AG10803 (cell line): ENCODE measurements at places on chromosomes 4 and X.

- no peak for DNase-seq
Measured at GRCh38 chr4:48504026-48504330, 13.9 kb downstream of the ZAR1 start.

- DNase-seq = no peak
Measured at GRCh38 chr4:2366252-2367192, 51.9 kb downstream of the ZFYVE28 start.

DNA sequence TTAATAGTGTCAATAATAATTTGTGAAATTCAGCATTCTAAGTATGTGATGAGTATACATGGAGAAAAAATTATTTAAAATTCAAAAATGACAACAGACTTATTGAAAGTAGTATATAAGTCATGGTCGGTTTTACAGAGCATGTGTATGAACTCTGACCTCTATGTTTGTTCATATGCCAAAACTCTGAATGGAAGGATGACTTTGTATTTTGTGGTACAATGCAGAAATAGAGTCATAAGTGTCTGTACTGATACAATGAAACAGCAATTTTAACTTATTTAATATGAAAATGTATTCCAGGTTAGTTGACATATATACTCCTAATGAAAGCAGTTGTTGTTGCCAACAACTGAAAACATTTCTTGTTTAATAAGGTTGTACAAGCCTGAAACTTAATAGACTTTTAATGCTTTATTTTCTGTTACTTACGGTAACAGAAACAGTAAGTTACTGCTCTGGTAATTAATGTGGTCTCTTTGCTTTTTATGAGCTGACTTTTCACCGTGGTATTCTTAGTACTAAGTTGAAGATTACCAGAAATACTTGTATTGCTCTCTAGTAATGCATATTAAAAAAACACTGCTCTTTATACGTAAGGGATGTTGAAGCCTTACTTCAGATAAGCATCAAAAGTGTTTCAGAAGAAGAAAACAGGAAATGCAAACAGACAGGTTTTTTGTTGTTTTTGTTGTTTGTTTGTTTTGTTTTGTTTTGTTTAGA lies 1.9 kb downstream of the UBE2K start:
- no peak for DNase-seq

GRCh38 chr4:23938796-23939195 lies 48.9 kb upstream of the PPARGC1A start:
- no peak for DNase-seq

- DNase-seq = peak; percentile 93
Measured at GRCh38 chr4:14856062-14856933, 146.0 kb upstream of the CPEB2 start.

GRCh38 chr4:88147799-88148217 lies 10.6 kb downstream of the ABCG2 start:
- DNase-seq = no peak

- DNase-seq = peak; percentile 41
Measured at GRCh38 chr4:40349561-40350198, 14.5 kb downstream of the CHRNA9 start.

DNA sequence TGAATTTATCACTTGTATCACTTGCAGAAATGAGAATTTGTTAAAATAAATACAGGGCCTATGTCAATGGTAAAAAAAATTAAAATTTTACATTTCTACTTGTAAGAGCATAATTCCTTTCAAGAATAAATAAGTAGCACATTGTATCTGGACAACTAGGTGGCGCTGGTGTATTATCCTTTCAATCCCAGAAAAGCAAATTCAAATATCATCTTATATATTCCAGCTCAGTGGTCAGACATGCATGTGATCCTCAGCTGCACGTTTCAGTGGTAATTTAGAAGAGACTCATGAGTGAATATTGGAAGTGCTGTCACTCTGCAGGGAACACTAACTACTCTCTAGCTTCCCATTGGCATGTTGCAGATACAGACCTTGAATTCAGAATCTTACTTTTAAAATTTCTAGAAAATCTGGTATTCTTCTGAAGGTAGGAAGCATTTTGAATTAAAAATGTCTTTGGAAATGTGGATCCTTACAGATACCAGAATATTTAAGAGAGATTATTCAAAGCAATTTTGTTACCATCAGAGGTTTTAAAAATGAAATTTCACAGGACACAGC lies 1414.7 kb upstream of the TENM3 start:
- peak; percentile 79 for DNase-seq

GRCh38 chrX:116272322-116272721 lies 101.8 kb downstream of the AGTR2 start:
- DNase-seq = peak; percentile 95

DNA sequence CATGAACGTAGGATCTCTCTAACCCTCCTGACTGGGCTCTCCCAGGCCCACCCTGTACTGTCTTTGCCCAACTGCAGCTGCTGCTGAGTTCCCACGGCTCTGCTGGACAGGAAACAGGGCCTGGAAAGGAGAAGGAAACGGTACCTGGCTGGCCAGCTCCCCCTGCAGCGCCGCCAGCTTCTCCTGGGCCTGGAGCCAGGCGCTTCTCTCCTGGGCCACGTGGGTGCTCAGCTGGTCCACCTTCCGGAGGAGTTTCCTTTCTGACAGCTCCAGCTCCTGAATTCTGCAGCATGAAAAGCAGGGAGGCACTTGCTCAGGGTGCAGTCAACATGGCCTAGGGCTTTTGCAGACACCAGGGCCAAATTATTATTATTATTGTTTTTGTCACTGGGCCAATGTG lies 6.5 kb downstream of the C4orf50 start:
- DNase-seq = no peak

DNA sequence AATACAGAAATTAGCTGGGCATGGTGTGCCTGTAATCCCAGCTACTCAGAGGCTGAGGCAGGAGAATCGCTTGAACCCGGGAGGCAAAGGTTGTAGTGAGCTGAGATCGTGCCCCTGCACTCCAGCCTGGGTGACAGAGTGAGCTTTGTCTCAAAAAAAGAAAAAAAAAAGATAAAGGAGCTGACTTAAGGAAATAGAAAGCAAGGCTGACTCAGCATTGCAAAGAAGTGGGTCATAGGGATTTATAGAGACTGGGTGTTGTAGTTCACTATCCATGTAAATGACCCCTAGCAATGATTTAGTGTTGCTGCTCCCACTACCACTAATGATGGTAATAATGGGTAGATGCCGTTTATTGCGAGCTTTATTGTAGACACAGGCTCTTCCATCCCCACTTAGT lies 47.6 kb downstream of the ADD1 start:
- DNase-seq = peak; percentile 43

- no peak for DNase-seq
Measured at GRCh38 chr4:79673898-79674297, 265.9 kb upstream of the GK2 start.

DNA sequence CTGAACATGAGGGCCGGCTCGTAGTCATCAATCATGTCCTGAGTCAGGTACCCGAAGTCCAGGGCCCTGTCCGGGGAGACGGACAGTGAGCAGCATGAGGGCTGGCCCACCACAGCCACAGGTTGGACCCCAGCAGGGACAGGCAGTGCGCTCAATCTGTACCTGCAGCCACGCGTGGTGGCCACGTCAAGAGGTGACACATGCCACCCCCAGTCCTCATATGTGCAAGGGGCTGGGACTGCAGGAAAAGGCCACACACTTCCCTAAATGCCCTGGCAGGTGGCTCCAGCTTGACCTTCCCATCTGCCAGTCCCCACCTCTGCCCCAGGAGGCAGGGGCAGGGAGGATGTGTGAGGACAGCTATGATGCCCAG lies 73.8 kb upstream of the MXD4 start:
- DNase-seq = no peak

- DNase-seq = no peak
Measured at GRCh38 chr4:10197952-10198351, 81.4 kb upstream of the WDR1 start.

DNA sequence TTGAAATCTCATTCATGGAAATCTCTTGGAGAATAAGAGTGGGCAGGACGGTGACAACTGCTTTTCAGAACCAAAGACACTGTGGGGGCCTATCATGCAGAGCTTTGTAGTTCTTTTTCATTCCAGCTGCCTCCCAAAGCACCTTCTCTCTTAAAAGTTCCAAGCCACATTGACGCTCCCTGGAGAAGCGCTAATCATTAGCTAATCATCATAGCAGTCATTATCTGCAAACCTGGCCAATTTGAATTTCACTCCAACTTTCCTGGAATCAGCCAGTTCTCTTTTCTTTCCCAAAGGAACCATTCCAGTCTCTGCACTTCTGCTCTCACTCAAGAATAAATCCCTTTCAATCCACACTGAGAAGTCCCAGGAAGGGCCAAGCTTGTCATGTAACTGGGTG lies 1144.1 kb upstream of the IGFBP7 start:
- DNase-seq = no peak

DNA sequence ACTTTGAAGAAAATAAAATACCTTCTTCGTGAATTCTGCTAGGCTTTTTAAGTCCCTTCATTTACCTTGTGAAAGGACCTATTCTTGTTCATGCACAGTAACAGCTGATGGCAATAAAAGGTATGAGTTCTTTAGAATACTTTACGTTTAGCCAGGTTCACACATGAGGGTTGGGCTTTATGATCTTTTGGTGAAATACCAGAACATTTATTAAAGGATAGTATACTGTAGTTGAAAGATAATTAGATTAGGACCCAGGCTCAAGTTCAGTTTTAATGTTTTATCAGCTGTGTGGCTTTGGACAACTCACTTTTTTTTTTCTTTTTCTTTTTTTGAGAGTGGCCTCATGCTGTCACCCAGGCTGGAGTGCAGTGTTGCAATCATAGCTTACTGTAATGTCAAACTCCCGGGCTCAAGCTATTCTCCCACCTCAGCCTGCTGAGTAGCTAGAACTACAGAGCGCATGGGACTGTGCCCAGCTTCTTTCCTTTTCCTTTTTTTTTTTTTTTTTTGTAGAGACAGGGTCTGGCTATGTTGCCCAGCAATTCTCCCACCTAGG lies 28.2 kb upstream of the NEIL3 start:
- DNase-seq = peak; percentile 14

DNA sequence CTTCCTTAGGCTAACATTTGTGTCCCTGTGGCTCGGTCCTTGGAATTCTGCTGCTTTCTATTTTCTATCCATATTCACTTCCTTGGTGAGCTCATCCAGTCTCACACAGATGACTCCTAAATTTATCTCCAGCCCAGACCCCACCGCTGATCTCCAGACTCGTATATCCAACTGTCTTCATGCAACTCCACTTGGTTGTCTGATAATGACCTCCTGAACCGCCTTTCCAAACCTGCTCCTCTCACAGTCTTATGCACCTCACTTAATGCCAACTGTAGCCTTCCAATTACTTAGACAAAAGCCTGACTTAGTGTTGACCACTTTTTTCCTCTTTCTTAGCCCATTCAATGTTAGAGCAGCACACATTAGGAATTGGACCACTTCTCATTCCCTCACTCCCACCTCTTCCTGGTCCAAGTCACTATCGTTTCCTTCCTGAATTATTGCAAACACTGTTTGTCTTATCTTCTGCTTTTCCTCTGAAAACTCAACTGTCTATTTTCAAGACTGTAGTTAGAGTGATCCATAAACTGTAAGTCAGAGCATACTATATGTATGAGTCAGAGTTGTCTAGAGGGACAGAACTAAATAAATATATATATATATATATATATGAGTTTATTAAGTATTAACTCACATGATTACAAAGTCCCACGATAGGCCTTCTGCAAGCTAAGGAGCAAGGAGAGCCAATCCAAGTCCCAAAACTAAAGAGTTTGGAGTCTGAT lies 292.5 kb downstream of the UNC5C start:
- no peak for DNase-seq

- DNase-seq = no peak
Measured at GRCh38 chr4:81642543-81642942, 170.8 kb upstream of the RASGEF1B start.

DNA sequence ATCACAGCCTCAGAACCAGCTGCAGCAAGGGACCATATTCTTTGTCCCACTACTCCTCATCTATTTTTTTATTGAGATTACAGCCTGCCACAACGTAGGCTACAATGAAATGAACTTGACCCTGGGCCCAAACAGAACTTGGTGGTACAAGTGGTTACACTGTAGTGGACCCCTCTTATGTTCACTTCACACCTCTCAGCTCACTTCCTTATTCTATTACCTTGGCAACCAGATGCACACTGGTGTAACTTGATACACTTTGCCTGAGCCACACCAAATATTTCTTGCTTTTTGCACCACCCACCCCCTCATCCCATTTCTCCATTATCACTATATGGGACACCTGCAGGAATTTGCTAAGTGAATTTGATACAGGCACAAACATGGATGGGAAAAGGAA lies 105.8 kb downstream of the CXCL13 start:
- DNase-seq = no peak

GRCh38 chr4:95232358-95233156 lies 316.2 kb downstream of the UNC5C start:
- DNase-seq = no peak
